CD4-positive, alpha-beta T cell treated with Interleukin-17A for 4 hours (primary cell): ENCODE measurements at places on chromosomes 7 and 10.

- DNase-seq: no peak
Measured at GRCh38 chr10:26031300-26031699, 97.3 kb downstream of the MYO3A start.

- DNase-seq: no peak
Measured at GRCh38 chr7:78473571-78474301, 675.2 kb downstream of the PHTF2 start.

- DNase-seq: no peak
Measured at GRCh38 chr10:8628351-8628750, 573.9 kb downstream of the GATA3 start.

DNA sequence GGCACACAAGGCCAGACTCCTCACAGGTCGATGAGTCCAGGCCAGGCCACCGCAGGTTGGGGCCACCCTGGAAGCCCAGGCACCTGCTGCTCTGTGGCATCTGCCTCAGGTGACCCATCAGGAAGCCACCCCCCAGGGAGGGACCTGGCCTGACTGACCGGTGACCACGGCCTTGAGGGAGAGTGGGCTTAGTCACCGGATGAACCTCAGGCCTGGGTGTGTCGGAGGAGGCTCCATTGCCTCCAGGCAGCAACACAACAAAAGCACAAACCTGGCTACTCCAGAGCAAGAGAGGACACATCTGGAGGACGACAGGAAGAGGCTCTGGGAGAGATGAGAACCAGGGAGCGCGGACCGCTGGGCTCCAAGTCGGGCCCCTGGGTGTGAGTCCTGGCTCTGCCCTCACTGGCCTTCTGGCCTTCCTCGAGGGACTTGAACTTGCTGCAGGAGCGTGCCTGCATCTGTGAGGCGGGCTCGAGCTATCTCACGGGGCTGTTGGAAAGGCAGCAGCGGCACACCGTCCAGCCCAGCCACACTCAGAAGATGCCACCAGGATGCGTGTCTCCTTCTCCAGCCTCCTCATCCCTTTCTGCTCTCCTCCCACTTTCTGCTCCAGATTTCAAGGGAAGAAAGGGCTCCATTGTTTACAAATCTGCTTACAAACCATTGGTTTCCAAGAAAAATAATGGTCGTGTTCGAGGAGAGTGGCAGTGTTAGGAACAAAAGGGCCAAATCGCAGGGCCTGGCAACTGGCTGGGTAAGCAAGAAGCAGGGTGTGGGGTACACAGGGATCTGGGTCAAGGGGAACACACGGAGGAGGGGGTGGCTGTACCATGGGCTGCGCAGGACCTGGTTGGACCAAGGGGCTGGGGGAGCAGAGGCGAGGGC lies 152.9 kb downstream of the ADAM12 start:
- DNase-seq: no peak

DNA sequence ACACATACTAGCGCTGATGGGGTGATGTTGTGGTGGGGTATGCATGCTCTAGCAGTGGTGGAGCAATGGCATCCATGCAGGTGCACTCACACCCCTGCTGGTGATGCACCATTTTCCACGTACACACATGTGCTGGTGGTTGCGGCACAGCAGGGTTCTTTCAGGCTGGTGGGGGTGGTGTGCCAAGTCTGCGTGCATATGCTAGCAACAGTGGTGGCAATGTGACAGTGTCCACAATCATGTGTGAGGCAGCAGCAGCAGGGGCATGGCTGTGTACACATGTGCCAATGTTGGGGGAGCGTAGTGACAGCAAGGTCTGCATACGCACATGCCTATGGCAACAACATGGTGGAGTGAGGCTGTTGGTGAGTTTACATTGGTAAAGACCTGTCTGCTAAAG lies 148.1 kb downstream of the ZWINT start:
- no peak for DNase-seq

GRCh38 chr10:53453196-53453595 lies 680.6 kb upstream of the MBL2 start:
- DNase-seq: no peak

DNA sequence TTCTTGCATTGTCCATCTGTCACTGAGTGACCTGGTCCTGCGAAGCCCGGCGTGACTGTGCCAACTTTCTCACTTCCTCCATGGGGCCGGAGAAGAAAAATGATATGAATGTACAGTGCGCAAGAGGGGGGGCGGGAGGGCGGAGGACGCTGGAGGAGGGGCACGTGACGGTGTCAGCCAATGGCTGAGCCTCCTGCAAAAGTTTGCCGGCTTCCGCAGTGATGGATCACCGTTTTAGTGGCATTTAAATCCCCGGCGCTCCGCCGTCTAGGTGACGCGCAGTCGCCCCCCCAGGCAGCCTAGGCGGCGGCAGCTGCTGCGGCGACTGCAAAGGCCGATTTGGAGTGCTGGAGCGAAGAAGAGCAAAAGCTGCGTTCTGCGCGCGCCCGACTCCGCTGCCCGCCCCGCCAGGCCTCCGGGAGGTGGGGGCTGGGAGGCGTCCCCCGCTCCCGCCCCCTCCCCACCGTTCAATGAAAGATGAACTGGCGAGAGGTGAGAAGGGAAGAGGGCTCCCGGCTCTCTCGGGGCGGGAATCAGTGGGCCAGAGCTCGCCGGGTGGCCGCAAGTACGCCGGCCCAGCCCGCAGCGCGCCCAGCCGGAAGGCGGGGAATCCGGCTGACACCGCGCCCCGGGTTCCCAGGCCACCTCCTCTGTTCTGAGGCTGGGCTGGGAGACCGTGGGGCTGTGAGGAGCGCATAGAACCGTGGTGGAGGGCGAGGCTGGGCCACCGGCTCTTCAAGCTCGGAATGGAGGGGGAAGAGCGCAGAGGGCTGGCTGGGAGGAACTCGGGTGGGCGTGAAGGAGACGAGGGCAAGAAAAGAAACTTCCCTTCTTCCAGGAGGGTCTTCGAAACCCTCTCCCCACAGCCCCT lies at the start of gene HOXA1:
Gene HOXA1, minus strand, starts transcription at position 104 of the 871 bp plus-strand sequence. Its CDS starts 88 bp downstream, at position 16.
- DNase-seq: peak; percentile 83

DNA sequence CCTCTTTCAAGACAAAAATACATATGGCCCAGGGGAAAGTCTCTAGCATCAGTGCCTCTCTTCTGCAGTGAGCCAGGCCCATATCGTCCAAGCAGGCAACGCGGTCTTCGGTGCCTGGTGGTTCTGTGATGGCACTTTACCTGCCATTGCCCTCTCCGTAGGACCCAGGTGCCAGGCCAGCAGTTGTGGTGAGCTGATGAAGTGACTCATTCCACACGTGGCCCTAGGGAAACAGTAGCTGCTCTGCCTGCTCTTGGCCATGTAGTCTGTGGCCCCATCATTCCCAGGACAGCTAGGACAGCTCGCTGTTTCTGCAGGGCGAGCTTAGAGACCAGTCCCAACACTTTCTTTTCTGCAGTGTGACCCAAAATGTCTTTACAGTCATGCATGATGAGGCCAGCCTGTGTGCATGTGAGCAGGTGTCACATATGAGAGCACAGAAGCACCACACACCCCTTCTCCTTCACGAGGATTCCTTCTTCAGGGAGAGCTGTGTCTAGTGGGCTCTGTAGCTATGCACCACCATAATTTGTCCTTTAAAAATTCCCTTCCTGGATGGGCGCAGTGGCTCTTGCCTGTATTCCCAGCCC lies 39.0 kb downstream of the SVIL start:
- DNase-seq: no peak

DNA sequence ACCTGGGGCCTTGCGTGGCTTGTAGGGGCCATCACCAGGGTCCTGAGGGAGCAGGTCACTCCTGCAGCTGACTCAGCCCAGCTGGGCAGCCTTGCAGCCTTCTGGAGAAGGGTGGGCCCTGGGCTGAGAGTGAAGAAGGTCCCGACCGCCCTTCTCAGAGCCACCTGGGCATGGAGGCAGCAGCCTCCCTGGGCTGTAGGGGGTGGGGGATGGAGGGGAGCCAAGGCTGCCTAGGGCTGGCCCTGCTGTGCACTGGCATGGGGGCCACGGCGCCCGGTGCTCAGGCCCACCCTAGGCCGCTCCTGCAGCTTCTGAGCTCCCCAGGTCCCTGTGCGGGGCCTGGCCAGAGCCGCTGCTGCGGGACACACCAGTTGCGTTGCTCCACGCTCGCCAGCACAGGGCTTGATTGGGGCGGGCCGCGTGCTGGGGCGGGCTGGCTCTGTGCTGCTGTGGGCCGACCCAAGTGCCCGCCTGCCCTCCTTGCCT lies 63.6 kb upstream of the NKX6-2 start:
- no peak for DNase-seq

GRCh38 chr7:115289971-115290370 lies 368.1 kb downstream of the MDFIC start:
- no peak for DNase-seq

- DNase-seq: no peak
Measured at GRCh38 chr7:68417659-68418058, 1180.6 kb upstream of the AUTS2 start.

DNA sequence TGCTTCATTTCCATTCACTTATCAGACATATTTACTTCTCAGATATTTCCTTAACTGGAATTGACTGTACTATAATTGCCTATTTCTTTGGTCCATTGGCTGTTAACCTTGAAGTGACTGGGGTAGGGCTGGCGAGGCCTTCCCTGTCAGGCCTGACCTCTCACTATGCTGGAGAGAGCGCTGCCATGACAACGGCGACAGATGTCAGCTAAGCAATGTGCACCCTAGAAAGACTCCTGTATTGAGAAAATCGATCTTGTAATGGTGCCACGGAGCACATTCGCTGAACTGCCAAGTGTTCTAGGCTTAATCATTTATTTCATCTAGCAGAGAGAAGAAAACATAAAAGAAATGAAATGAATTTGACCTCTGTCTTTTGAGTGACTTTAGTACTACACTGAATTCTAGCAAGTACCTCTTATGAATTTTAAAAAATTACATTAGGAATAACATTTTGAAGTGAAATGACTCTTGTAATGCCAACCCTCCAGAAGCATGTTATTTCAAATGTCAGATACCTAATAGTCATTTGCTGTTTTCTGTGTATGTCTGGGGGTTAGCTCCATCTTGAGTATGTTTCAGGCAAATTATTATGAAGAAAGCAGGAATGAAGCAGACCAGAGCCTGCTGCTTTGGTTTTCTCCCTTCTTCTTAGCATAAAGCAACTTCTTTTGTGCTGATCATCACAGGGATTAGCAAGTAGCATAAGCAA lies 148.0 kb downstream of the SNX10 start:
- DNase-seq: no peak

DNA sequence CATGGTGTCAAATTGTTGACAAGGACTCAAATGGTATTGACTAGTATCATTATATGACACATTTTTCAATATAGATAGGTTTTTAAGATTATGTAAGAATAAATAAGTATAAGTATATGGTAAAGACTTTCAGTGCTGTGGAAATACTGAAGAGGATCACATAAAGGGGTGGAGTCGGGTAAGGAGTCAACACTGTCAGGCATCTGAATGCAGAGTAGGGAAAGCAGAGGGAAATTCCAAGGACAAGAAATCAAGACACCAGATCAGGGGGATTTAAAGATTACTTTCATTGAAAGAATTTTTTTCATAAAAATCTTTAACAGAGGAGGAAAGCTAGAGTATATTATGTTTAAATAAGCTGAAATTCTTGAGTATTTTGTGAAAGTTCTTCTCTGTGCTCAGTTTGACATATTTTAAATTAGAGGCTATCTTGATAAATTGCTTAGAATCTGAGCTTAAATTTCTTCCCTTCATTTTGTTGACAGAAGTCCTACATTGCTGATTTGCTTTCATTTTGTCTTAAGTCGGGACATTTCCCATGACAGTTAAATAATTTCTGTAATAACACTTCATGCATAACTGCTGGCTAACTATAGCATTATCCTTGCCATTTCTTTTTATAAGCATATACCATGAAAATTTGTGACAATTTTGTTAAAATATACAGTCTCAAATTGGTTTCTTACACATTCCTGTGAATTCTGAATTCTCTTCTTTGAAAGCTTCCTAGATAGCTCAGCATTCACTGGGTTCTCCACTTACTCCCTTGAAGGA lies 244.3 kb downstream of the PRKG1 start:
- DNase-seq: no peak

DNA sequence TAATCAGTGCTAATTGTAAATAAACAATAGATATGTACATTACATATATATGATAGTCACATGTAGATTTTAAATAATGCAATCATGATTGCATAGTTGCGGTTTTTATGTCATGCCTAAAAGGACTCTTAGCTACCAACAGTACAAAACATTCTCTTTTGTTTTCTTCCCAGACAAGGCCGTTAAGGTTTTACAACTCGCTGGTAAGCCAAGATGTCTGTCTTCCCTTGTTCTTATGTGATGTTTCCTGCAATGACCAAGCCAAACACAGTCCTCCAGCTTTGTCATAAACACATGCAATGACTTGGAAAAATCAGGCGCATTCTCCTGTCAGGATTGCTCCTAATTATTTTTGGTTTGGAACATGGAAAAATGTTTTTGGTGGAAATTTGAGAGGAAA lies 192.3 kb upstream of the GLI3 start:
- DNase-seq: no peak

- DNase-seq: no peak
Measured at GRCh38 chr7:151796871-151797537, 79.9 kb downstream of the PRKAG2 start.

- no peak for DNase-seq
Measured at GRCh38 chr10:46525824-46526681, 30.4 kb downstream of the GPRIN2 start.

- DNase-seq: no peak
Measured at GRCh38 chr10:88332503-88333247, 250.4 kb downstream of the RNLS start.

GRCh38 chr10:104085801-104086400 lies at the start of gene COL17A1:
COL17A1 (minus strand) TSS chr10:104085880; CDS start chr10:104080673, 5,207 bp downstream.
- no peak for DNase-seq
